Activated naive CD4-positive, alpha-beta T cell treated with anti-CD3 and anti-CD28 coated beads, Interleukin-2, amount 10 ng/mL, durations not matched to agents 5 hours and 36 hours (primary cell): ENCODE measurements at places on chromosomes 4 and X. TPM values are rescaled to one million over a fixed set of nuclear protein-coding genes. Genes with fewer than 3 reads are reported as not detected.

The DGKK gene
- total RNA-seq, result not detected

The SULT1B1 gene
- total RNA-seq, result 6.7 TPM

The CENPVL2 gene
- total RNA-seq, result not detected

The UGT2B17 gene
- total RNA-seq, result not detected

The NPY1R gene
- not detected for total RNA-seq

The AP1S2 gene
- 39.7 TPM for total RNA-seq

The IRS4 gene
- total RNA-seq, result not detected

The USP17L29 gene
- total RNA-seq, result not detected

The AGTR2 gene
- total RNA-seq, result not detected

The ERVMER34-1 gene
- not detected for total RNA-seq

The OPN1MW gene
- not detected for total RNA-seq

The MSANTD1 gene
- 1.1 TPM for total RNA-seq

The REPS2 gene
- total RNA-seq, result 0.07 TPM

The UBQLN2 gene
- 77.4 TPM for total RNA-seq

The HERC5 gene
- 12.7 TPM for total RNA-seq

The ADH1C gene
- total RNA-seq, result not detected

The RTL5 gene
- 0.14 TPM for total RNA-seq

The ADGRG4 gene
- not detected for total RNA-seq

The SRPX gene
- 0.18 TPM for total RNA-seq

The UGT2B10 gene
- not detected for total RNA-seq

The ZNF330 gene
- total RNA-seq, result 51.8 TPM

The RIPPLY1 gene
- total RNA-seq, result not detected

The EDNRA gene
- total RNA-seq, result not detected

The NCAPG gene
- total RNA-seq, result 56.5 TPM

The EPHA5 gene
- total RNA-seq, result not detected

The TLR1 gene
- total RNA-seq, result 45.5 TPM

The IL2 gene
- total RNA-seq, result 0.31 TPM
